ENCODE measurements at places on chromosomes 11 and 22.

- DNase-seq, result no peak
Measured at GRCh38 chr11:13685461-13686108, 17.1 kb downstream of the FAR1 start.

GRCh38 chr22:33793475-33793874, 126.8 kb downstream of the LARGE1 start:
- DNase-seq, result no peak

DNA sequence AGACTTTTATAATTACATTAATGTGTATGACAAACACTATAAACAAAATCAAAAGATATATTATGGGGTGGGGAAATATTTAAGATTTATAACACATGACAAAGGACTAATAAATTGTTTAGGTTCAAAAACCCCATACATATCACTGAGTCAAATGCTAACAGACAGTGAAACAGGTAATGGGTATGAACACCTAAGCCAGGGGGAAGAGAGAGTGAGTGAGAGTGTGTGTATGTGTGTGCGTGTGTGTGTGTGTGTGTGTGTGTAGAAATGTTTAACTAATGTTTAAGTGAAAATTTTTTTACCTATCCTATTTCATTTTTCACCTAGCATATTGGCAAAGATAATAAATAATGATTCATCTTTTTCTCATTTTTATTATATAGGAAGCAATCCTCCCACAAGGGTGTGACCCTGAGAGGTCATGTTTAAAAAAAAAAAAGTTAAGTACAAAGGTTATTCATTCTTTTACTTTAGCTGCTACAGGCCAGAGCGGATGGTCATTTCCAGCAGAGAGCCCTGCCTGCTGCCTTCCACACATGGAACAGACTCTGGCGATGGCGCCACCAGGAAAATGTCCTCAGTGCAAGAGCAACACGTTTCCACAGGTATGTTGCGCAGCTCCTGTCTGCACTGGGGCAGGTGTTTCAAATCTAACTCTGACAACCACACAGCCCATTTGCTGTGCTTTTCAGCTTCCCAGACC, 72.9 kb downstream of the PISD start:
- DNase-seq, result no peak

DNA sequence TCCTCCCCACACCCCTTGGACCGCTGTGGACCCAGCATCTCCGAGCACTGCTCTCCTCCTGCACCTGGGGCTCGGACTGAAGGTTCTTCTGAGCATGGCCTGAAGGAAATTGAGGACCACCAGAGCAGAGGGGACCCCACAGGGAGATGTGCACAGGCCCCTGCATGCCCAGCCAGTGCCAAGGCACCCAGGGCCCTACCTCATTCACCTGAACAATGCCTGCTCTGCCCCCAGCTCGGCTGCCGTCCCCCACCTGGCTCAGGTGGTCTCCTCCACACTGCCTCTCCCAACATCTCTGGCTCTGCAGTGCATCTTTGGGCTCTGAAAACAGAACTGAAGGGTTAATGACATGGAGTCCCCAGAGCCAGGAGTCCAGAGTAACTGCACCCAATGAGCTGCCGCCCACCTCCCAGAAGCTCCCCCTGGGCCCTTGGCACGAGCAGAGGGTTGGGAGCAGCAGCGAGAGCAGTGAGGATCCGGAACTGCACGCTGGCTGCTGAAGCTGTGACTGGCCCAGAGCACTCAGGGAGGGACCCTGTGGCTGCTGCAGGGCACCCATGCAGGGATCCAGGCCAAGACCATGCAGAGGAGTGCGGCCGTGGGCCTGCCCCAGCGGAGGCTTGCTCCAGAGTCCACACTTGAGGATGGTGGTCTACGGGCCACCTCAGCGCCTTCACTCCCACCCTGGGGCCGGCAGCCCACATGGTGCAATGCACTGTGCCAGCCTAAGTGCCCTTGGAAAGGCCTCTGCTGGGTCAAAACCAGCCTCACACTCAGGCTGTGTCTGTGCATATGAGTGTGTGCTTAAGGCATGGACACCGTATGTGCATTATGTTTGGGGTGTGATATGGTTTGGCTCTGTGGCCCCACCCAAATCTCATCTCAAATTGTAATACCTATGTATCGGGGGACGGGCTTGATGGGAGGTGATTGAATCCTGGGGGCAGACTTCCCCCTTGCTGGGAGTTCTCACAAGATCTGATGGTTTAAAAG, 686.1 kb downstream of the TBC1D22A start:
- no peak for DNase-seq

- DNase-seq, result no peak
Measured at GRCh38 chr22:20027966-20028854, 7.3 kb downstream of the TANGO2 start.

GRCh38 chr11:17250561-17251350, 25.8 kb upstream of the NUCB2 start:
- DNase-seq, result no peak

DNA sequence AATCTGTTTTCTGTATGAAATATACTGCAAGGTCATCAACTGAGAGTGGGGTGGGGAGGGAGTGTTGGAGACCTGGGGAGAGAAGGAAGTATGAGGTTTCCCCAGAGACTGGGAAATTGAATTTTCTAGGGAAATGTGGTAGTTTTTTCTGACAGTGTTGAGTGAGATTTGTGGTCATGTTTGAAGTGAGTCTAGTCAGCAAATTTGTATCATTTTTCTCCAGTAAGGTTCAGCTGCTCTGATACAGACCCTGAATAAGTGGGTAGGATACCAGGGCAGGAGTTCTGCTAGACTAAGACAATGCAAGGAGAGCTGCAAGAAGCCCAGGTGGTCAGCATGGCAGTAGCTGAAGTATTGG, 112.0 kb downstream of the PKNOX2 start:
- DNase-seq, result no peak

- no peak for DNase-seq
Measured at GRCh38 chr22:32584650-32585049, 110.0 kb downstream of the FBXO7 start.

DNA sequence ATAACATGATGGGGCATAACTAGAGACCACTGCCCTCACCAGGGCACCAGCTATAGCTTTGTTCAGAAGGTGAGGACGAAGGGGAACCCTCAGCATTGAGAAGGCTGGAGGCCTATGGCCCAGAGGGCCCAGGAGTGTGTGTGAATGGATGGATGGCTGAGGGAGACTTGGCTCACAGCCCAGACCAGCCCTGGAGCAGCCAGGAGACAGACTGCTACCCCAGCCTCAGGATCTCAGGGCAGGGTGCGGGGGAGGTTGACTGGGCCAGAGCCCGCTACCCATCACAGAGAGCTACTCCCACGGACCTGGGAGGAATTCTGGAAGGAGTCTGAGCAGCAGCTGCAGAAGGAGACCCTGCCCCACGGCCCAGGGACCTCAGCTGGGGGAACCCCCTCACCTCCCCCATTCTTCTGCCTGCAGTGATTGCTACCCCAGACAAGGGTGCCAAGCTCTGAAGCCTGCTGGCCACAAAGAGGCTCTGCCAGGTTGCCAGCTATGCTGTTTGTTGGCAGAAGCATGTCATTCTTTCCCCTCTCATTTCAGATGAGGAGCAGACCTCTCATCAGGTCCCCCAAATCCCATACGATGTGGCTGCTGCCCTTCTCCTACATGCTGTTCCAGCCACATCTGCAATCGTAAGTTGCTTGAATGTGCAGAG, 5.4 kb upstream of the CSDC2 start:
- no peak for DNase-seq

DNA sequence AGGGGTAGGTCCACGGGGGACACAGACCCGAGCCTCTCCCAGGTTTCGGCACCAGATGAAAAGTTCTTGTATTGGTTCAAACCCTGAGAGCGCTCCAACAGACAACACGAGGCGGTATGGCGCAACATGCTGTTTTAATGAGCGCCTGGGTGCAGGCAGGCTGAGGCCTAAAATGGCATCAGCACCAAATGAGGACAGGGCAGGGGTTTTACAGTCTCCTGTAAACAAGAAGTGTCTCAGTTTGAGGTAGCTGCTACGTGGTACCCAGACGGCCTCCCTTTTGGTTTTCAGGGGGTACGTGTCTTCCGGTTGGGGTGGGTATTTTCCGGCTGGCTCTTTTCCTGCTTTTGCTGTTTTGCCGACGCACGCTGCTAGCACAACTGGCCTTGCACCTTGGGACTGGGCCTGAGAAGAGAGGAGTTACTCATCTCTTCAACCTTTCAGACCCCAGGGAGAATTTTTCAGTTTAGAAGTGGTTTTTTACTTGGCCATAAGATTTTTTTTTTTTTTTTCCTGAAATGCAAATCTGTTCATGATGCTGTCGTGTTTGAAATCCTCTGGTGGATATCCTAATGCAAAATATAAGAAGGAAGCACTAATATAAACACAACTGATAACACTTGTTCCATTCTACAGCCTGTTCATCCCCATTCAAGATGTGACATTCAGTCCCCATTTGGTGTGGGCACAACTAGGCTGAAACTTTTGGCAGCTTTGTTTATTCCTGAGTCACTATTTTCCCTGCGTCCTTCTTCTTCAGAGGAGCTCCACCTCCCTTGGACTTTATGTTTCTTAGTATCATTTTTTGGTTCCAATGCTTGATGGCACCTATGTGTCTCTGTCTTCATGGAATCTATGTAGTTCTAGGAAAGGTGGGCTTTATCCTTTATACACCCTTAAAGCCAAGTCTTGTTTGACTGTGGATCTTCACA, 6.5 kb downstream of the PPFIBP2 start:
- no peak for DNase-seq

DNA sequence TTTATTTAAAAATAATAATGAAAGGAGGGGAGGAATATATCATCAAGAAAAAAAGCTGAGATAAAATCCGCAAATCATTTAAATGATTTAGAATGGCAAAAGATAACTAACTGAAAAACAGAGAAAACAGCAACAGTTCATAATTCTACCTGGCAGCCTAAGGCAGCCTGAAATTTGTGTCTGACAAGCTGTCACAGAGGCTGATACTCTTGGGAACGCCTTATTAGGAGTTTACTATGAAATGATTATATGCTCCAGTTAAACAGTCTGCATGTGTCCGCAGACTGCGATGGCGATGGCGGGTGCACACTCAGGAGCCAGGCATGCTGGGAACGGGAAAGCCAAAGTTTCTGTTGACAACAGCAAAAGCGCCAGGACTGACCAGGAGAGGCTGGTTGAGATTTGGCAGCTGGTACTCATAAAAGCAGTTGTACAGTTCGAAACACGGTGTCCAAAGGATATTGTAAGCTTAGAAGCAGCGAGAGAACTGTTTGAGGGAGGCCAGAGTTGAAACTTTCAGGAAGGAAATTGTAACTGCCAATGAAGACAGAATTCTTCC, 172.9 kb upstream of the MPPED2 start:
- DNase-seq, result no peak

DNA sequence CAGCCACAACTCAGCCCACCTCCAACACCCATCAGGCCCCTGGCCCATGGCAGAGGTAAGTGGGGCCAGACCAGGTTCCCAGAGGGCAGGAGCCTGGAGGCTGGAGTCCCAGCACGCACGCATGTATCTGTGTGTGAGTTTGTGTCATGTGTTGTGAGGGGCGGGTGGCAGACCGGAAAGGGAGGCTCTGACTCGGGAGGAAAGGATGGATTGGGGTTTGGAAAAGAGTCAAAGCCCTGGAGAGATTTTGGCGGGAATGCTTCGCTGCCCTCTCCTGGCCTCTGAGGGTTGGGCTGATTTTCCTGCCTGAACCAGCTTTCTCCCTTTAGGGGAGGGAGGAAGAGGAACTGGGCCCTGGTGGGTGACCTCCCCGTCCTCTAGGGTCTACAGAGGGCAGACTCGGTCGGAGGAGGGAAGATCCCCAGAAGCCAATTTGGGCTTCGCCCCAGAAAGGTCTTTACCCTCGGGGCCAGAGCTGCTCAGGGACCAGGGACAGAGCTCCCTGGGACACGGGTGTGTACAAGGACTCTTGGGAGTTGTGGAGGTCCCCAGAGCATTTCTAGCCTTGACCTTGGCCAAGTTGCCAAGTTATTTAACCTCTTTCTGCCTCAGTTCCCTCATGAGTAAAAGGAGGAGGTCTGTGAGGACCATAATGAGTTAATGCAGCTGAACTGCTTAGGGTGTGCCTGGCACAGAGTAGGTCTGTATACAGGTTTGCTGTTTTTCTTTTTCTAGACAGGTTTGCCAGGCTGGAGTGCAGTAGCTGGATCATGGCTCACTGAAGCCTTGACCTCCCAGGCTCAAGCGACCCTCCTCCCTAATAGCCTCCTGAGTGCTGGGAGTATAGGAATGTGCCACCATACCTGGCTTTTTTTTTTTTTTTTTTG, 6.9 kb downstream of the C11orf68 start:
- peak; percentile 67 for DNase-seq

GRCh38 chr22:41598081-41598480, 8.4 kb upstream of the PMM1 start:
- DNase-seq, result no peak

DNA sequence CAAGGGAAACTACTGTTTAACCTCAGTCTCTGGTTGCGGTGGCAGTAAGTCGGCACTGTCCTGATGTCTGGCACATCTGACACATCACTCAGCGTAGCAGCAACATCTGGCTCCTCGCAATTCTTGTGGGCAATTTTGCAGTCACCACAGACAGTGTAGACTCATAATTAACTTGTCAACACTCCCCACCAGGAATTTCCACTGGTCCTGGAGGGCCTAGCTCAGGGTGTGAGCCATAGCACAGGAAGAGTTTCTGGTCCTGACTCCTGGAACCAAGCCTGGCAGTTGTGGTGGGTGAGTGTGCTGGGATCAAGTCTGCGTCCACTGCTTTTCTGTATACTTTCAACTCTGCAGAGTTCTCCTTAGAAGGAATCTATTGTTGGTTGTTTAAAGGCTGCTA, 209.7 kb downstream of the SNX19 start:
- no peak for DNase-seq

All from BJ (cell line).